Stromal cell of bone marrow (primary cell): ENCODE measurements at places on chromosomes 7 and 10.

DNA sequence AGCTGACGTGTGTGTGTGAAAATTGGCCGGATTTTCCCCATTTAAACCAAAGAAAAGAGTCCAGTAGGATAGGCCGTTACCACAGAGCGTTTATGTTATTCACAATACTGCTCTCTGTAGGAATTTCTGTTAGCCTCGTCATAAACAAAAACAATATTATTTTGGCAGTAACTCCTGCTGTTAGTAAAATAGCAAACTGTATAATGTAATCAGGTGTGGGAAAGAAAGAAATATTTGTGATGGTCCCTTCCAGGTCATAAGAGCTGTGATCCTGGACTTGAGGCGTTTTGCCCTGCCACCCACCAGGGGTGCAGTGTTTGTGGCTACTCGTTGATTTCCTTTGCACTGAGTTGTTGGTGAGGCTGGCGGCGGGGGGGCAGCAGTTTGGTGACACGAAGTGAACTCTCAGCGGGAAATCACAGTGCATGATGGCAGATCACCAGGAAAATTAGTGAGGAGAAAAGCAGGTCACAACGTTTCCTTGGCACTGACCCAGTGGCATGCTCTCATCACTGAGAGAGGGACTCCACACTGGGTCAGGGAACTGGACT, 2.8 kb downstream of the EEPD1 start:
- no peak for DNase-seq

DNA sequence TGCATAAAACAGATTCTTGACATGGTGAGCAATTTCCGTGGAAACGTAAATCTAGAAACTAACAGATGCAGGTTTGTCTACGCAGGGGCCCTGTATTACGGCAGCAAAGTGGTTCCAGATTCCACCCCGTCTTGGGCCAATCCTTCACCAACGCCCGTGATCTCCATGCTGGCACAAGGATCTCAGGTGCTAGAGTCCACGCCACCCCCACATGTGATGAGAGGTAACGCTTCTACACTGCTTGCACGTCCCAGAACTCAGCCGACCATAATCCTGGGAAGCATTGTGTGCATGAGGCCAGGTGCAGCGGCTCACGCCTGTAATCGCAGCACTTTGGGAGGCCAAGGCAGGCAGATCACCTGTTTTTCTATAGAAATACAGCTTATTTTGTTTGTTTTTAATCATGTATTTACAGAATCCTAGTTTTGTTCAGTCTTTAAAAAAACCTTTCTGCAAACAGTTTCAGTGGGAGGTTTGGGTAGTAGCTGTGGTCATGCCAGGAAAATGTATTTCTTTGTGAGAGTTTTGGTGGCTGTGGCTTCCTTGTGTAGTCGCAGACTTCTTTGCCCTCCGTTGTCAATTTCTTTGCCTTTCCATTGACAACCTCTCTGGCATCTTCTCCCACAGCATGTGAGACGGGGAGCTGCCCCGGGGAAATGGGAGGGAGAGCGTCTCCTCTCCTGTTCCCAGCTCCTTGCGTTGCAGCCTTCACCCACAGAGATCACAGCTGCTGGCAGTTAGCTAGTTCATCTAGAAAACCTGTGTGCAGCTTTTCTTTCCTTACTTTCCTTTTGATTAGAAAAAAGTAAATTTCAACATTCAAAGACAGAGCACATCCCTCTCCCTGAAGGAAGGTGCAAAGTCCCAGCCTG, 35.7 kb downstream of the ITIH2 start:
- no peak for DNase-seq

GRCh38 chr7:55134359-55134725, 115.5 kb downstream of the EGFR start:
- no peak for DNase-seq

DNA sequence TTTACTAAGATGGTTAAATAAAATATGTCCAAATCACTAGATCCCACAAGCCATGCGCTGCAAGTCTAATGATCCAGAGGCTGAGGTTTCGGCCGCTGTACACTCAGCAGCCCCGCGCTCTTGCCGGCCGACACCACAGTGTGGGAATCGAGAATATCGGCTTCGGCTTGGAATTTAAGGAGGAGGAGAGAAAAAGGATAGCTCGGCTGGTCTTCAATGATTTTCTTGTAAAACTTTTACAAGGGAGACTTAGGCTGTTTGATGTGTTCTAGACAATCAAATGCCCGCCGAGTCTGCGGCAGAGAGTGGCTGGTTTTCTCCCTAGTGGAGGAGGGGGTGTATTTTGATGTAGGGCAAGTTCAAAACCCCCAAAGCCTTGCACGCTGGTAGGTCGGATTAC, 118.2 kb upstream of the TCF7L2 start:
- no peak for DNase-seq

GRCh38 chr7:8249121-8249520, 12.8 kb downstream of the ICA1 start:
- DNase-seq, result no peak

- no peak for DNase-seq
Observed at GRCh38 chr10:77509391-77509790, 128.2 kb downstream of the KCNMA1 start.

GRCh38 chr10:3980660-3981059, 195.7 kb upstream of the KLF6 start:
- DNase-seq, result no peak

- DNase-seq, result no peak
Observed at GRCh38 chr7:36473454-36474282, 84.0 kb downstream of the ANLN start.

GRCh38 chr7:71782051-71782450, 630.1 kb downstream of the CALN1 start:
- DNase-seq, result no peak

DNA sequence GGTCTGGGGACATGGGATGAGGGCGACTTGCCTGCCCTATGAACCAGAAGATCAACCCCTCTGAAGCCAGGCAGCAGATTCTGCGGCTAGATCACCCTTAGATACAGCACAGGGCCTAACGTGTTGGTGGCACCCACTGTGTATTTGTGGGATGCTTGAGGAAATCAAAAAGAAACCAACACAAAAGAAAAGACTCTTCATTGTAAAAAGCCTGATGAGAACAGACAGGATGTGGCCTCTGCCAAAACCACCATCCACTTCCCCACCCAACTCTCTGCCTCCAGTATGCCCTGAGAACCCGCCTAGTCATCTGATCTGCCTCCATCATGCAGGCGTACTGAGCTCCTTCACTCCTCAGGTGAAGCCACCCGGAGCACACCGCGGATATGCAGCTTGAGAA, 97.2 kb upstream of the INSYN2A start:
- DNase-seq, result no peak
